ENCODE measurements at places on chromosomes 5 and 9. TPM values are rescaled to one million over a fixed set of nuclear protein-coding genes. Genes with fewer than 3 reads are reported as not detected.

Gene EQTN
- total RNA-seq: not detected

Gene PKD2L2
- 0.48 TPM for total RNA-seq

Gene CAVIN4
- 66.6 TPM for total RNA-seq

Gene ST8SIA4
- total RNA-seq: 2.9 TPM

Gene GZMA
- total RNA-seq: 1.0 TPM

Gene ADRB2
- total RNA-seq: 5.6 TPM

Gene GARIN3
- not detected for total RNA-seq

Gene PCDHA1
- total RNA-seq: not detected

Gene FRRS1L
- total RNA-seq: 1.2 TPM

Gene FCHO2
- 19.7 TPM for total RNA-seq

Gene CLK4
- 23.2 TPM for total RNA-seq

Gene CNTLN
- 3.1 TPM for total RNA-seq

Gene FOXD4
- total RNA-seq: not detected

Gene PCAT7
- 0.08 TPM for total RNA-seq

Gene ARL15
- total RNA-seq: 20.3 TPM

Gene KCNV2
- total RNA-seq: not detected

Gene ZNF483
- total RNA-seq: 3.5 TPM

Gene GLDC
- total RNA-seq: not detected

GRCh38 chr9:126144196-126144595 is 182.4 kb upstream of the MVB12B start:
- no peak for DNase-seq

GRCh38 chr9:86405926-86406325 is 51.7 kb upstream of the TUT7 start:
- no peak for DNase-seq

GRCh38 chr9:90847971-90848370 is 46.4 kb downstream of the SYK start:
- no peak for DNase-seq

DNA sequence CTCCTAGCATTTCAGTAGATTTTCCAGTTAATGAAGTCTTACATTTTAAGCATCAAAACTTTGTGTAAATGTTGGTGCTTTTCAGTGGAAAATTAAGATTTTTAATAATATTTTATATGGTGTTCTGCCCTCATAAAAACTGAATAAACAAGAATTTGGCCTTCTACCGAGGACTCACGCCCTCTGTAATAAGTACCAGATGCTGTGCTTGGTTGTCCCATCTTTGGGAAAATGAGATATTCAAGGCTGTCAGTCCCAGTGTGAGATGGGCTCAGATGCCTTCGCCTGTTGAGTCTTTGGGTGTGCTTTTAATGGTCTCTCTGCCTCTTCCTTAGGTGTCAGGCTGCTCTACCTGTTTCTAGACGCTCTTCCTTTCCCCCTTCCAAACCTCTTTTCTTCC is 28.7 kb downstream of the GALNT12 start:
- no peak for DNase-seq

GRCh38 chr5:146327257-146327870 is 11.3 kb upstream of the POU4F3 start:
- DNase-seq: no peak

DNA sequence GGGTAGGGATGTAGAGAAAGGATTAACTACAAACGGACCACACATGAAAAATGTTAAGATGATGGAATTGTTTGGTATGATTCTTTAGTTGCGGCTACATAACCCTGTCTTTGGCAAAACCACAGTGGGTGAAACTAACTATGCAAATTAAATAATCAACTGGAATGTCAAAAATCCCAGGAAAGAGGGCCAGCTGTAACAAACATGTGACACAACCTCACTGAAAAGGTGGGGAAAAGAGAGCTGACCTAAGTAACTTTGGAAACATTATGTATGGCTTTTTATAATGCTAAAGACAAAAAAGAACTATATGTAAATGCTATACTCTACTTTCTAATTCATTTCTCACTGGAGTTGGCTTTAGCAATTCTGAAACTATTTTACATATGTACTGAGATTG is 252.0 kb downstream of the MRPS30 start:
- DNase-seq: no peak

GRCh38 chr5:126002222-126002897 is 420.8 kb upstream of the GRAMD2B start:
- DNase-seq: peak; percentile 78

- DNase-seq: no peak
Observed at GRCh38 chr9:132669319-132669697, 475 bp downstream of the DDX31 start.

- DNase-seq: no peak
Observed at GRCh38 chr9:125690679-125691078, 16.3 kb downstream of the MAPKAP1 start.

DNA sequence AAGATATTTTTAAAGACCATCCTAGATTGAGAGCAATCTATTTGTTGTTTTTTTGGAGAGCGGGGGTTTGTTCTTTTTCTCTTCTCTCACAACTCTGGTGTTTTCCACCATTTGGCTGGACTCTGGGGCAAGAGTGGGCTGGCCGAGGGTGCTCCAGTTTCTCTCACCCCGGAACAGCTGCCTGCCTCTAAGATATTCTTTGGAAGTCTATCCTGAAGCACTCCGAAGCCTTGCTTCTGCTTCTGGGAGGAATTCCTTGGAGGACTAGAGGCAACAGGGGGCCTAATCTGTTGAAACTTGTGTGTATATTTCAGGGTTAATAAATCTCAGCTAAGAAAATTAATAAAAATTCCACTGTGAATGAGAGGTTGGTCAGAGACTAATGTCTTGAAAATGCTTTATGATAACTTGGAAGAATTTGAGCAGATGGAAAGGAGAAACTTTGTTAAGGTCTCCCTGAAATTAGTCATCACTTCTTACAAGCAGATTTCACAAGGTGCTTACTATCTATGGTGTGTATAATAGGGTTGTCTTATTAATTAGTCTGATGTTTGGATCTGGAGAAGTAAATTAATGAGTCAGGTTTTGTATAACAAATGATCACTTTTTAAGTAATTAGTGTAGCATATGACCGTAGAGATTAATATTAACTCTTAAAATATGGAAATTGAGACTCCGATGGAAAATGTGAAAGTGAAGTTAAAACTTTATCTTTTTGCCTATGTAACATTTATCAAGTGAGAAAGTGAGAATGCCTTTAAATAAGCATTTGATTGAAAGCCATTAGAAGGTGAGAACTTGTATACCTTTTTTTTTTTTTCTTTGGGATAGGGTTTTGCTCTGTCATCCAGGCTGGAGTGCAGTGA is 4.0 kb downstream of the MAN2A1 start:
- DNase-seq: no peak

GRCh38 chr9:122819326-122819725 is 9.1 kb downstream of the PDCL start:
- no peak for DNase-seq

- DNase-seq: peak; percentile 58
Observed at GRCh38 chr9:77848897-77849296, 182.7 kb downstream of the GNAQ start.

- no peak for DNase-seq
Observed at GRCh38 chr5:96743805-96744204, 63.9 kb downstream of the ERAP1 start.

DNA sequence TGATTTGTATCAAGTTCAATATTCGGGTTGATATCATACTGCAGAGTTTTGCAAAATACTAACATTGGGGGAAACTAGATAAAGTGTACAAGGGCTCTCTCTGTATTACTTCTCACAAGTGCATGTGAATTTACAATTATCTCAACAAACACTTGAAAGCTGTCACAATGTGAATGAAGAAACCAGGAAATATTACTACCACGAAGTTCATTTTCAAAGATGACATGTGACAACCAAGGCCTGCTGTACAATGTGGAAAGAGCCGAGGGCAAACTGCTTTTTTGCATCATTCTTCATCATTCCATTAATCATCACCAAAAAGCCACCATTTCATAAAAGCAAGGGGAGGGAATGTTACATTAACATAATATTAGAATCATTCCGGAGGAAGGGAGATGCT is 310.0 kb downstream of the GLIS3 start:
- no peak for DNase-seq

DNA sequence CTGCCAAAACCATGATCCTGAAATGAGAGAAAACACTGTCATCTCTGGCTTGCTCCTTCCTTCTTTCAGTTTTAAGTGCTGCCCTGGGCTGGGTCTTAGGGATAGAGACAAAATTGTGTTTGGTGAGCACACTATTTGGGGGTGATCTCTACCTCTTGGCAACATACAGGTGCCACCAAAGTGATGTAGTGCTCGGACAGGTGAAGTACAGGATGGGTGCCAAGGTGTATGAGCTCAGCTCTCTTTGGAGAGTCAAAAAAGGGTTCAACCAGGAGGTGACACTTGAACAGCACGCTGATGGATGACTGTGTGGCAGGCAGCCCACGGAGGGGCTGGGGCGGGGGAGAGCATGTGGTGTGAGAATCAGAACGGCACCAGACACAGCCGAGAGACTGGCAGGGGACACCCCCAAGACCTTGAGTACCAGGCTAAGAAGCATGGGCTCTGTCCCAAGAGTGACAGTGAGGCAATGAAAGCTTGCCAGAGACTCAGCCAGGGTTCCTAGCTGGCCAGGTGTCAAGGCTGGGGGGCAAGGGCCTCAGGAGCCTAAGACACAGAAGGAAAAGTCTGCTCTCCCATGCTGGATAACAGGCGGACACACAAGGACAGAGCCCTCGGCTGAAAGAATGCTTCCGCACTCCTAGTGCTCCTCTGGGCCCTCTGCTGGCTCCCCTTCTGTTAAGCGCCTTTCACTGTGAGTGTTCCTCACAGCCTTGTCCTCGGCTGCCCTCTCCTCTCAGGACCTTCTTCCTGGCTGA is 2.5 kb downstream of the NHP2 start:
- DNase-seq: no peak

GRCh38 chr5:33272288-33272687 is 168.5 kb upstream of the TARS1 start:
- no peak for DNase-seq

GRCh38 chr9:34990908-34991606 is 1.5 kb downstream of the DNAJB5 start:
- DNase-seq: no peak

DNA sequence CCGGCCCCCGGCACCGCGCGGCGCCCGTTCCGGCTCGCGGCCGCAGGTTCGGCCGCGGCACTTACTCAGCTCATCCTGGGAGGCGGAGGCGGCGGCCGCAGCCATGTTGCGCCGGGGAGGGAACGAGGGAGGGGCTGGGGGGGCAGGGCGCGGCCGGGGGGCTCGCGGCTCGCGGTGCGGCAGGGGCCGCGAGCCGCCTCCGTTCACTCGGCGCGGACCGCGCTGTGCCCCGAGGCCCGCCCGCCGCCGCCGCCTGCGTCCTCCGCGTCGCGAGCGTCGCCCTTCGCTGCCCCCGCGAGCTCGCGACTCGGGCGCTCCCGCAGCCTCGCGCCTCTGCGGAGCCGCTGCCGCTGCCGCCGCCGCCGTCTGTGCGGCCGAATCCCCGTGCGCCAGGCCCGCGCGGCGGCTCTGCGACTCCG is 735 bp downstream of the ECPAS start:
- DNase-seq: no peak

GRCh38 chr9:77453825-77454647 is 194.1 kb downstream of the GNA14 start:
- no peak for DNase-seq

DNA sequence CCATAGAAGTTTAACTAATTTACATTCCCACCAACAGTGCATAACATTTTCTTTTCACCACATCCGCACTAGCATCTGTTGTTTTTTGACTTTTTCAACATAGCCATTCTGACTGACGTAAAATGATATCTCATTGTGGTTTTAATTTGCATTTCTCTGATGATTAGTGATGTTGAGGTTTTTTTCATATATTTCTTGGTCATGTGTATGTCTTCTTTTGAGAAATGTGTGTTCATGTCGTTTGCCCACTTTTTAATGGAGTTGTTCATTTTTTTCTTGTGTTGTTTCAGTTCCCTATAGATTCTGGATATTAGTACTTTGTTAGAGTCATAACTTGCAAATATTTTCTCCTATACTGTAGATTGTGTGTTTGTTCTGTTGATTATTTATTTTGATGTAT is 163.4 kb downstream of the FER start:
- DNase-seq: no peak

DNA sequence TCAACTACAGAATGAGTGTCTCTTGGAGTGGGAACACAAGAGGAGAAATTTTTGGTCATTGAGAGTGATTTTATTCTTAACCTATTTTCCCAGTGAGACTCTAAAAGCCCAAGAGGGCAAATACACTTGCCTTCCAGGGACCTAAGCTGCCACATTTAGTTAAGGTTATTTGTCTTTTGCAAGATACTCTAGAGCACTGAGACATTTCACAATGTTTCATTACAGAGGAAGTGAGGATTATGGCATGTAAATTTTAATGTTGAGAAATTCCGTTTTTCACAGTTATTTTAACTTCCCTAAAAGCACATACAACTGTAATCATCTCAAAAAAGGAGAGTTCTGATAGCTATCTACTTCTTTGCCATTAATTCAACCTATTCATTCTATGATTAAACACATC is 38.7 kb upstream of the RAB3C start:
- no peak for DNase-seq

Measured in Right ventricle myocardium superior (tissue), 1 donor.